ENCODE measurements at places on chromosomes 3 and 15.

DNA sequence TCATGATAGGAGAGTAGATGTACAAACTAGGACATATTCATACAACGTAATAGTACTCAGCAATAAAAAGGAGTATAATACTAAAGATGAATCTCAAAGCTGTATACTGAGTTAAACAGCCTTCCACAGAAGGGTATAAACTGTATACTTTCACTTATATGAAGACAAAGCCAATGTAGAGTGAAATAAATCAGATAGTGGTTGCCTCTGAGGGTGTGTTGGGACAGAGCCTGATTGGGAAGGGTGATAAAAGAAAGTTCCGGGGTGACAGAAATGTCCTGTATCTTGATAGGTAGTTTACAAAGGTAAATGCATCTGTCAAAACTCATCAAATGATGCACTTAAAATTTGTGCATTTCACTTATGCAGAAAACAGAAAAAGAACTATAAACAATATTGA, 122.5 kb downstream of the ADAM10 start:
- DNase-seq, result no peak

- no peak for DNase-seq
Measured at GRCh38 chr3:164737174-164737573, 341.1 kb downstream of the SI start.

- DNase-seq, result peak; percentile 6
Measured at GRCh38 chr3:31384117-31384516, 148.6 kb upstream of the STT3B start.

DNA sequence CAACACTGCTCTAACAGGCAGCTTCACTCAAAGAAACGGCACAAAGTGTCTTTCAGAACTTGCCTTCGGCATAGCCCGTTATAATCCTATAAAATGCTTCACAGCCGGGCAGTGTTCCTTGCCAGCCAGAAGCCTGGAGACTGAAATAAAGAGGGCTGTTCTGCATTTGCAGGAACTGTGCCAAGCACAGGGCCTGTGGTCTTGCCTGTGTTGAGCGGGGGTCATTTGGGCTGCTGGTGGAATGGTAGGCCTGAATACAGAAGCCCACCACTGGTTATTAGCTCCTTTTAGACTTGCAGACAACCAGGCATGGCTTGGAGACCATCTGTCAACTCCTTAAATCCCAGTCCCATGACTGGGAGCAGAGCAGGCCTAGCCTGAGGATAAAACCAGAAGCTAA, 4.7 kb upstream of the ARHGEF3 start:
- DNase-seq, result no peak

DNA sequence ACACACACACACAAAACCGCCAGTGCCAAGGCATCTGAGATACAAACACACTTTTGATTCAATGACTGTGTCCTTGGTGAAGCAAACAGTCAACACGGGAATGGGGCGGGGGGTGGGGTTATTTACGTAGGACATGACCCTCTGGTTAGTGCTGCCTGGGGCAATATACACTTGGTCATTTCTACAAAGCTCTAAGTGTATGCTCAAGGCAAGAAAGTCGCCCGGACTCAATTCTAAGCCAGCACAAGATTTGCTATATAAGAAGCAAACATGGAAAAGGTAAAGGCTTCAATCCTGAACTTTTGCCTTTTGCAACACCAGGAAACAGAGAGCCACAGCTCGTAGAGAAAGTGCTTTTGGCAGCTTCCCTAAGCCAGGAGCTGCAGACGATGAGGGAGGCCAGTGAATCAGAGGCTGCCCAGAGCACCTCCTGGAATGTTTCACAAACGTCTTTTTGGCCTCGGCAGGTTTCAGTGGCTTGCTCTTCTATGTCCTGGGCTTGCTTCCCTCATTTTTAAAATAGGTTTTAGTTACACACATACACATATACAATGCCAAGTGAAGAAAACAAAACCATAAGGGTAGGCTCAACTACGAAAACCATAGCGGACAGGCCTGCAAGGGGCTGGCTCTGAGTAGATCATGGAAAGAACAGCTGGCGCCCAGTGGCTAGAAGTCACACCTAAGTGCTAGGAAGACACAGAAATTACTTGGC, 73.6 kb downstream of the TM4SF4 start:
- DNase-seq, result peak; percentile 85

DNA sequence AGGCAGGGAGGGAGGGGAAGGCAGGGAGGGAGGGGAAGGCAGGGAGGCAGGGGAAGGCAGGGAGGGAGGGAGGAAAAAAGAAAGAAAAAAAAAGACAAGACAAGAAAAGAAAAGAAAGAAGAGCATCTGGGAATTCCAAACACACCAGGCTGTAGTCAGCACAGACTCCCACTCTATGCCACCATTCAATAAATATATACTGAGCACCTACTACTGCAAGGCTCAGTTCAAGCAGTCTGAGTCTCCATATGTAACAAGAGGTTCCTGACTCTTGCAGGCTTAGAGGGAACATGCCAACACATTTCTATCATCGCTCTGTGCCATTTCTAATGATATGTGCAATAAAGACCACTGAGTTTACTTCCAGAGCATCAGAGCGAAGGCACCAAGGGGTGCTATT, 47.7 kb downstream of the ANXA2 start:
- no peak for DNase-seq

GRCh38 chr3:64187065-64187959, 38.0 kb downstream of the PRICKLE2 start:
- peak; percentile 94 for DNase-seq

DNA sequence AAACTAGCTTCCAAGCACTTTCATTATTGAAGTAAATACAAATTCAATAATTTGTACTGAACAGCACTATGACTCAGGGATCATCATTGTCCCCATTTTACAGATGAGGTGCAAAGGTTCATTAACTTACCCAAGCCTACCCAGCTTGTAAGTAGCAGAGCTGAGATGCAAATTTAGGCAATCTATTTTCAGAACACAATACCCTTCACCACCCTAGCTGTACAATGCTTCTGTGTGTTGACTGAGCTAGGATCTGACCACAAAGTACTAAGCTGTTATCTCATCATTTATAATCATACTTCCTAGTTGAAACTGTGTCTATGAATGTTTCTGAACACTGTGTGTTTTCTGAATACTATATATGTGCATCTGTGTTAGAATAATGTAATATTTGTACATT, 3.2 kb upstream of the ILDR1 start:
- DNase-seq, result no peak

GRCh38 chr3:167409611-167410010, 29.5 kb upstream of the ZBBX start:
- DNase-seq, result no peak

- no peak for DNase-seq
Measured at GRCh38 chr15:99181545-99181971, 67.8 kb downstream of the TTC23 start.

DNA sequence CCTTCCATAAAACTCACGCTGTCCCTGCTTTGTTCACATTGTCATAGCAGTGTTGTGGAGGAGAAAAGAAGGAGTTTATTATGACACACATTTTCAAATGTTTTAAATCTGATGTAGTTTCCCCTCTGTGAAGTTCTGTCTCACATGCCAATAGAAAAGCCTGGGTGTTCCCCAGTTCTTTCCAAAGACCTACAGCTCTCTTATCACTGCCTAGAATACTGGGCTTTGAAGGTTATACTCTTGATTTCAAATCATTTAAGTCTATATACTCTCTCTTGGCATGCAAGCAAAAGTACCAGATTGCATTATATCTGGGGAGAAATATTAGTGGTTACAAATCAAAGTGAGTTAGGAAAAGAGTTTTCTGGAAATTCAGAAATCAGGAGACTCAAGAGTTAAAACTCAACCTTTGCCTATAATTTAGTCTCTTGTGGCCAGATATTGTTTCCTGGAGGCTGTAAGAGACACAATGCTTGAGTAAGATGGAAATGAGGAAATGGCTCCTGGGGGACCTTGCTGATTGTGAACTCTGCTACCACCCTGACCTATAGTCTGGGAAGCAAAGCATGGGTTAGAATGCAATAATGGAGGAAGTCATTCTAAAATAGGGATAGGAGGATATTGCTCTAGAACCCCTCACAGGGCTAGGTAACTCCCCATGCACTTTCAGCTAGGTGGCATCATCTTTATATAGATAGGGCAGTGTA, 182.8 kb downstream of the KCNAB1 start:
- DNase-seq, result no peak

DNA sequence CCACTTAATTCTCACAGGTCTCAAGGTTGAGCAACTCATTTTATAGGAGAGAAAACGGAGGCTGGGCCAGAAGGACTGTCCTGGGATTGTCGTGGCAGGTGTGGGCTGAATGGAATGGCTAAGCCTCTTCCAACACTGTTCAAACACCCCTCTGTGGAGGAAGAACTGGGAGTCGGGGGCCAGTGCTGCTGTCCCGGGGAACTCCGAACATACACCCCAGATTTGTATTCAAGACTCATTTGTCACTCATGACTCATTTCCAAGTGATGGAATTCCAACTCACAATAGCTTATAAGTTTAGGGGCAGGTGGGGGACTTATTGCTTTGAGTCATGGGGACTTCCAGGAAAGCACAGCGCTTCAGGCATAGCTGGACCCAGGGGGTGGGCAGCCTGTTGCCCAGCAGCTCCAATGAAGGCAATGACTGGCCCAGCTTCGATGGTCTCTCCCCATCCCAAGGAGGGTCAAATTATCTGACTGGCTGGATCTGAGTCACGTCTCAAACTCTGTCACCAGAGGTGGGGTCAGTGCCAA, 72.5 kb downstream of the TM2D3 start:
- peak; percentile 85 for DNase-seq

GRCh38 chr15:52318729-52319500, 23.3 kb upstream of the MYO5C start:
- no peak for DNase-seq

DNA sequence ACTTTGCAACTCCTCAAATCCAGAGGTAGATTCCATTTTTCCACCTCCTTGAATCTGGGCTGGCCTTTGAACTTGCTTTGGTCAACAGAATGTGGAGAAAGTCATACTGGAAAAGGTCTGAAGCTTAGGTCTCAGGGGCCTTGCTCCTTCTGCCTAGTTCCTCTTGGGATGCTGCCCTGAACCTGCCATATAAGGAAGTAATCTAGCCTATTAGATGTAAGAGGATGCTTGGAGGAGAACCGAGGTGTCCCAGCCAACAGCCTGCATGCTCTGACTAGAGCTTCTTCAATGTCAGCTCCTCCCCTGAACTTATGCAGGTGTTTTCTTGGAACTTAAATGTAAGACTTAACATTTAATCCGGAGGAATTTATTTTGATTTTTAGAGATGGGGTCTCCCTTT, 2.0 kb upstream of the TMED3 start:
- no peak for DNase-seq

GRCh38 chr3:26962492-26963360, 340.2 kb downstream of the LRRC3B start:
- no peak for DNase-seq

DNA sequence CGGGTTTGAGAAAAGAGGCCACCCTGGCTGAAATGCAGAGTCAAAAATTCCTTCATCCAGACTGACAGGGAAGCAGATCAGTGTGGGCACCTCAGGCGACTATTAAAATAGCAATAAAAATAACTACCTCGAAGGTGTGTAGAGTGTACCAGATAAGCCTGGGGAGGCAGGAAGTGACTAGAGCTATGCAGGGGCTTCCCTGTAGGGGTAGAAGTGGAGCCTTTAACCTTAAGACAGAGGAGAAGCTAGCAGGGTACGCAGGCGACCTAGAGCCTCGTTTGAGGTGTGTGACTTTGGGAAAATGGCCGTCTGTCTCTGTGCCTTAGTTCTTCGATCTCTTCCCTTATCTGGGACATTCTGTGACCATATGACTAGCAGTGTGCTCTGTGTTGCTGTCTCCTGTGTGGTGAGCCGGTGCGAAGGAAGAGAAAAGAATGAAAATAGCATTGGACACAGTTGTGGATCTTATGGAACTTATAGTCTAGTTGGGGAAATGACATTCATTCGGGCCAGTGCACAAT, 17.6 kb downstream of the BHLHE40 start:
- DNase-seq, result no peak

- peak; percentile 22 for DNase-seq
Measured at GRCh38 chr3:184567946-184568559, 6.5 kb downstream of the EPHB3 start.

- peak; percentile 56 for DNase-seq
Measured at GRCh38 chr15:96335411-96336024, 5.0 kb downstream of the NR2F2 start.

- DNase-seq, result no peak
Measured at GRCh38 chr3:187456250-187456649, 88.1 kb downstream of the RTP4 start.

DNA sequence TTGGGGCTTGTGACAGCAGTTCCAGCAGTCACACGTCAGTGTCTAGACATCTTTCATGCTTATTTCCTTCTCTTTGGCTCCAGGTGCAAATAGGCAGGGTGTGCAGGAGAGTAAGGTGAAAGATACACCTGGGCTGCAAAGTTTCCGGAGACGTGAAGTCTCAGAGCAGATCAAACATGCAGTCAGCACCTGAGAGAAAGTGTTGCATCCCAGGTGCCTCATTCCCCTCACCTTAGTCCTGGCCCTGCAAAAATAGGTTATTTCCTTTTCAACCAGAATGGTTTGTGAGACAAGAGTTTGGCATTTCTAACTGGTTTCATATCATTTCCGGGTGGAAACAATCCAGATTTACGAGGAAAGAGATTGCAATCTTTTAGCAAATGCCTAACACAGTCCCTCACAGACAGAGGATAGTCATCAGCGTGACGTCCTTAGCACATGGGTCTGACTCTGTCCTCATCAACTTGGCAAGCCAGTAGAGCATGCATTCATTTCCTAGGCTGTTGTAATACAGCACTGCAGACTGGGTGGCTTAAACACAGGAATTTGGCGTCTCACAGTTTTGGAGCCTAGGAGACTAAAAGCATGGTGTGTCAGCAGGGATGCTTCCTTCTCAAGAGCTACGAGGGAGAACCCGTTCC, 58.2 kb upstream of the ARRDC4 start:
- DNase-seq, result peak; percentile 73

DNA sequence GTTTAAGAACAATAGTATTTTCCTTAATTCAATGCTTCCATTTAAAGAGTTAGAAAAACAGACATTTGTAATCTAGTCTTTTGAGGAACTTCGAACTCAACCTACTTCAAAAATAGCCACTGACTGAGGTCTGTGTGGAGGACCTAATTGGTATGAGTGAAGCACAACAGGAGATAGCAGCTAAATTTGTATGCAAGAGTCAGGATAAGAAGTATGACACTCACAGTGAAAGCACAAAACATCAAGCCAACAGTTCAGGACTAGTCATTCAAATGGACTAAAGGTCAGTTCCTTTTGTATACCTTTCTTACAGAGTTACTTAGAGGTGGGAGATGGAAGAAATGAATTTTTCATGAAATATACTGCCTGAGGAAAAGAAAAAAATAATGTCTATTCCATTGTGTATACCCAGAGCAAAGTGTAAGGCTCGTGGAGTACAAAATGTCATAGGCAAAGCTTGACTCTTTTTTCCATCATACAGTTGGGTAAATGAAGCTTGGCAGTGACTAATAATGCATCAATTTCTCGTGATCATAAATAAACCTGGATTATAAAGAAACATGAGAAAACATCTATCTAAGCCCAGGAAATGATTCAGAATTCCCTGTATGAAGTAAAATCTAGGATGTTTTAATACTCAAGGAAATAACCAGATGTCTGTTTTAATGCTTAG, 1005.2 kb upstream of the CADM2 start:
- no peak for DNase-seq

DNA sequence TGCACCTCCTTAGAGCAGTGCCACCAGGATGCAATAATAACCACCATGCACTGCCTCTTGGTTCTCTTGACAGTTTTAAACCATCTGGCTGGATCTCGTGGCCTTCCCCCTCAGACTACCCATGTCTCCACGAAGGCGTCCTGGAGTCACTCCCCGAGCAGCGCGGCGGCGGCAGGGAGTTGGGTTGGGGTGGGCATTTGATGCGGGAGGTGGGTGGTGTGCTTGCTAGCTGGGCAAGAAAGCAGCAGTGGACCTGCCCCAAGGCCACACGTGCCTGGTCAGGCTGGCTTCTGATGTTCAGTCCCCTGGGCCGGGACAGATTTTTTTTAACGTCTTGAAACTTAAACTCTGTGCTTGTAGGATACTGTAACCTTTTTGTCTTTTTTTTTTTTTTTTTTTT, 3.9 kb upstream of the TTLL3 start:
- DNase-seq, result no peak

All from ELR (cell line).